ENCODE measurements at places on chromosomes 7 and 10.

GRCh38 chr7:126940723-126941307, 311.9 kb downstream of the GRM8 start:
- DNase-seq = no peak

DNA sequence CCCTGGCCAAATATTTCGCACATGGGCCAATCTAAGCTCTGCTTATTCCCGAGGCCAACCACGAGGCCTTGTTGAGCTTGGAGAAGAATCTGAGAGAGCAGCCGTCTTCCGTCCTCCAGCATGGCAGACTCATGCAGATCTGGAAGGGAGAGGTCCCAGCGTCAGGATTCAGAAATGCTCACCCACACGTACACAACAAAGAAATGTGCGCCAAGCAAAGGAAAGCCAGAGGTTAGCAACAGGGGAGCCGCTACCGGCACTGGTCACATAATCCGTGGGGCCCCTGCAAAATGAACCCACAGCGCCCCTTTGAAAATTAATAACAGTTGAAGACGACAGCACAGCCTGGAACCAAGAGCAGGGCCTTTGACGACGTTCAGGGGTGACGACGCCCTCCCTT, 25.4 kb upstream of the PRKAG2 start:
- no peak for DNase-seq

- DNase-seq = no peak
Measured at GRCh38 chr10:103429647-103430046, 22.5 kb downstream of the CALHM2 start.

- DNase-seq = no peak
Measured at GRCh38 chr10:49213211-49213610, 25.0 kb upstream of the TMEM273 start.

DNA sequence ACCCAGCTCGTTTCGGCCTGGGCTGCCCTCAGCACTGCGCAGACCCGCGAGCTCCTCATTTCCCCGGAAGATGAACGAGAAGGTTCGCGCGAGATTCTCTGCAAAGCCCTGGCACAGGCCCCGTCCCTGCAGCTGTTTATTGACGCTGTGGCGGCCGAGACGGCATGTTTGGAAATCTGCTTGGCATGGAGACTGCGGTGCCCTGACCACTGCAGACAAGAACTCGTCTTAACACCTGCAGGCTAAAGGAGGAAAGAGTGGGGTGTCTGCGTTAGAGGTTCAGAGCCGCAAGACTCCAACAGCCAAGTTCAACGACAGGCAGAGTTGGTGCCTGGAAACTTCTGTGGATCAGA, 125.6 kb downstream of the DNAJB6 start:
- DNase-seq = no peak

DNA sequence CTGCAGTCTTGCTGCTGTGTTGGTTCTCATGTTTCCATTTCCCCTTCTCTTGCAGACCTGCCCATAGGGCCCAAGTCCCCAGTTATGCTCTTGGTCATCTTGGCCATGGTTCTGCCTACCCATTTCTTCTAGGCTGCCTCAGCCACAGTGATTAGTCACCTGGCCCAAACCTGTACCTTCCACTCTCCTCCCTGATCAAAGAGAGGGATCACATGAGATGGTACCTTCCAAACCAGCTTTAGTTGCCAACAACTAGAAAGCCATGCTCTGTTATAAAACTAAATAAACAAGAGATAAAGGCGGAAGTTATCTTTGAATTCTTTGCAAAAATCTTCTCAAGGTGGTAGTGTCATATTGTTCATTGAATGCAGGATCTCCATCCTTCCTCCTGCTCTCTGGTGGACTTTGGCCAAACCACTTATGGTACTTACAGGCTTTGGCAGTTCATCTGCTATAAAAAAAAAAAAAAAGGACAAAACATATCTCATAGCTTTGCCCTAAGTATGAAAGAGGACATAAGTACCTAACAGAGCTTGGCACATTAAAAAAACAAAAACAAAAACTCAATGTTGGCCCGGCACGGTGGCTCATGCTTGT, 25.8 kb downstream of the TACC2 start:
- DNase-seq = no peak

GRCh38 chr7:1927937-1928644, 258.0 kb downstream of the ELFN1 start:
- no peak for DNase-seq

DNA sequence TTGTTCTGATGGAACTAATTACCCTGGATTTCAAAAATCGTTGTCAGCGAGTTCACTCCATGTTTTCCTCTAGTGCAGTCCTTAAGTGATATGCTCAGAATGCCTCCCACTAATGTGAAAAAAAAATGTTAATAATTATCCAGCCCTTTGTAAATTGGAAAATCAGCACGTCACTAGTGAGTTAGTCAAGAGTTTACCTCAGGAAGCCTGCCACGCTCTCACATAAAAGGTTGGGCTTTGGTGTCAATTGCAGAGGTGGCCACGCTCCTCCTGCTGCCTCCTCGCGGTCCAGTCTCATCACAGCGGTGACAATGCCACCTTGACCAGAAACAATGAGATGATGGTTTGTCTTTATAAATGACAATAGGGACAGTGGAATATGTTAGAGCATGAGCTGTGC, 22.5 kb downstream of the UPP1 start:
- DNase-seq = no peak

GRCh38 chr10:129491123-129491734, 24.2 kb downstream of the MGMT start:
- peak; percentile 18 for DNase-seq

GRCh38 chr10:96211764-96212163, 59.6 kb downstream of the BLNK start:
- DNase-seq = peak; percentile 44

DNA sequence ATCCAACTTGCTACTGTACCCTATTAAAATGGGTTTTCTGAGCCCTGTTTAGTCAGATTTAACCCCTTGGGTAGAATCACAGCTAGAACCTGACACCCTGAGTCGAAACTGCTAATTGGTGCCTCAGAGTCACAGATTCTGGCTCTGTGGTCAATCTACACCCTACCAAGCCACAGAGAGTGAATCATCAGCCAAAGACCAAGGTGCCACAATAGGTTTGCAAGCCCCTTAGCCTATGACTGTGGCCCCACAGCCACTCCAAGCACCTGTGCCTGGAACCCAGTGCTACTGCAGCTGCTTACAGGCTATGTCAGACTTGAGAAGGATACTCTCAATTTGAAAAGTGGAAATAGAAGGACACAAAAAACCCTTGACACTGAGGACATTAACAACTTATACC, 202.8 kb upstream of the KCND2 start:
- no peak for DNase-seq

GRCh38 chr7:128810473-128810872, 18.7 kb downstream of the CCDC136 start:
- no peak for DNase-seq

- DNase-seq = no peak
Measured at GRCh38 chr10:36464291-36464690, 661.1 kb upstream of the ANKRD30A start.

- peak; percentile 77 for DNase-seq
Measured at GRCh38 chr10:23368816-23369640, 24.4 kb upstream of the C10orf67 start.

DNA sequence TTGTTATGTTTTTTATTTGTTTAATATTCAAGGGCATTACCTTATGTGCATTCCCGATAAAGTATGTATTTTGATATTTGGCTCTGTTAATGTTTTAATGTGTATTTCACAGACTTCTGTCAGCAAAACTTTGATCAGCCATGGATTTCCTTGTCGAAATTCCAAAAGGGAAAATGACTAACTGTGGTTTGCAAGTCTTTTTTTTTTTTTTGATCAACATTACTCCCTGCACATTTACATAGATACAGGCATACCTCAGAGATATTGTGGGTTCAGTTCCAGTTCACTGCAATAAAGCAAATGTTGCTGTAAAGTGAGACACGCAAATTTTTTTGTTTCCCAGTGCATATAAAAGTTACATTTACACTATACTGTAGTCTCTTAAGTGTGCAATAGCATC, 351.9 kb downstream of the CXCL12 start:
- DNase-seq = no peak

DNA sequence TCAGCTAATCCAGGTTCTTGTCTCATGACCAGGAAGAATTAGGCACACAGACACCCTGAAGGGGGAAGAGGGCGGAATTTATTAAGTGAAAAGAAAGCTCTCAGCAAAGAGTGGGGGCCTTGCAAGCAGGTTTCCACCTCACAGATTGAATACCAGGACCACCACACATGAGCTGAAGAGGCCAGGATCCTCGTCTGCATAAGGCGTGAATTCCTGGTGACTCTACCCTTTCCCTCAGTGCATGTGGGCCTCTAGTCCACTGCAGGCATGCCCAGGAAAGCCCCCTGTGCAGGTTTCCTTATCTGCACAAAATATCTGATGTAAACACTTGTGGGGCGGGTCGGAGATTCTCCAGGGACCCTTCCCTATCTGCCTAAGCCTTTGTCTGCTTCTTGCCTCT, 782.1 kb upstream of the LRRN3 start:
- no peak for DNase-seq

GRCh38 chr7:75712517-75713361, 26.0 kb downstream of the HIP1 start:
- no peak for DNase-seq

DNA sequence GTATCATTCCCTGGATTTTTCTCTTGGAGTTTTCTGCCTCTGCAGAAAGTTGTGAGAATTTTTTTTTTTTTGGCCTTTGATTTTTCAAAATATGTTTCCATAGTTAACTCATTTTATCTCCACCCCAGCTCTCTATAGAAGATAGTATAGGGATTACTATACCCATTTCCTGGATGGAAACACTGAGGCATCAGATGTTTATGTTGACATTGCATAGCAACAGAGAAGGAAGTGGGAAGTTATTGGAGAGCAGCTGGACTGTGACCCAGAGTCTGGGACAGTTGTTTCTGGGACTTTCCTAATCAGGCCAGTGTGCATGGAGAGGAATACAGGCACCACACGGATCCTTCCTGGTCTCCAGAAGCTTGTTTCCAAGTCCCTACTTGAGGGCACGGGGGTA, 158.0 kb downstream of the CDH23 start:
- DNase-seq = peak; percentile 12

DNA sequence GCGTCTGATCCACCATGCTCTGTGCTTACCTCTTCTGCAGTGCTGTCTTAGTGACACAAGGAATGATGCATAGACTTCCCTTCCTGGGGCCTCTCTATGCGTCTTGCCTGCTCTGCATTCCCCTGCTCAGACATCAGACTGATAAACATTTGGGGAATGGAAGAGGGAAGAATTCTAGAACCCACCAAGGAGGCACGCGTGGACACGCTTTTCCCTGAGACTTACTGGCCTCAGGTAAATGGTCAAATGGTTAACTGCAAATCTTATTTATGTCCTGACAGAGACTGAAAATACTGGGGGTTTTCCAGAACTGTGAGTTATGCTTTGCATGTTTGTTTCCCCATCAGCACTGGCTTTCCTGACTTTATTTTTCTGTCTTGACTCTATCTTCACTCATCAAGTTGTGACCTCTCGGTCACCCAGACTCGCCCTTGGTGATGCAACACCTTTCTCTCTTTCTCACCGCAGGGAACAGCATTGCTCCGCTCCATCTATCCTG, 285.9 kb upstream of the FZD8 start:
- no peak for DNase-seq

GRCh38 chr10:55274367-55274766, 473.3 kb upstream of the PCDH15 start:
- DNase-seq = no peak

GRCh38 chr10:2117641-2118040, 380.3 kb upstream of the ADARB2 start:
- DNase-seq = no peak

DNA sequence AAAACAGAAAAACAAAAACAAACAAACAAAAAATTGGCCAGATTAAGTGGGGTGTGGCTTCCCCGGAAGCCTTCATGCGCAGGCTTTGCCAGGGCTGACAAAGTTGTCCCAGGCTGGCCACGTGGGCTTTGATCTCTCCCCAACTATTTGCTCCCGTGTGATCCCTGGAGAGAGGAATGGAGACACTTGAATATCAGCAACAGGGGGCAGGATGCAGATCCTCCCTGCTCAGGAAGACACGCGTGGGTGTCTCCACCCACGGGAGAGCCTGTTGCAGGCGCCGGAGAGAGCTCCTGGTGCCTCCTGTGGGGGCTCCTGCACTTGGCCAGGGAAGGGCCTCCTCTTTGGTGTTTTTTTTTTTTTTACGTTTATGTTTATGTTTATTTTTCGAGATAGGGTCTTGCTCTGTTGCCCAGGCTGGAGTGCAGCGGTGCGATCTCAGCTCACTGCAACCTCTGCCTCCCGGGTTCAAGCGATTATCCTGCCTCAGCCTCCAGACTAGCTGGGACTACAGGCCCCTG, 19.0 kb downstream of the TRIM56 start:
- DNase-seq = no peak

DNA sequence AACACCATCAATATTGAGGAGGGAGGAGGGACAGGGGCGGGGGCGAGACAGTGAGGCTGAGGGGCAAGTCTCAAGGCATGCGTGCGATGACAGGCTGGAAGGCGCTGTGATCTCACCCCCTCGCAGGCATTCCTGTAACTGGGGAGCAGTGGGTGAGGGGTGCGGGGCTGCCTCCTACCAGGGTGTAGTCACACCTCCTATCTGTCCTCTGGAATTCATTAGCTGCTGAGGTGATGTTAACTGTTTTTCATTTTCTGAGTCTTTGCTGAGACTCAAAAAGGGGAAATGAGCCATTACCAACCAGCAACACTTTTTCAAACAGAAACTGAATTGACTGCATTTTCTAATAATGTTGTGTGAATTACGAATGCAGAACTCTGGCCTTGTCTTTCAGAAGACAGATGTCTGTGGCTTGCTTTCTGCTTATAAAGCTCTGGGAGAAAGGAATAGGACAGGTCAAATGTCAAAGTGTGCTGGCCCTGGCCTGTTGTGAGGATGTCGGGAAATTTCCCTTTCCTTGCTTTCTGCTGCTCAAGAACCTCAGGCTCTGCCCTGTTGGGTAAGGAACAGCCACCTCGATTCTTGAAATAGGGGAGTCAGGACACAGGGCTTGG, 23.7 kb upstream of the CDH23 start:
- DNase-seq = peak; percentile 83

DNA sequence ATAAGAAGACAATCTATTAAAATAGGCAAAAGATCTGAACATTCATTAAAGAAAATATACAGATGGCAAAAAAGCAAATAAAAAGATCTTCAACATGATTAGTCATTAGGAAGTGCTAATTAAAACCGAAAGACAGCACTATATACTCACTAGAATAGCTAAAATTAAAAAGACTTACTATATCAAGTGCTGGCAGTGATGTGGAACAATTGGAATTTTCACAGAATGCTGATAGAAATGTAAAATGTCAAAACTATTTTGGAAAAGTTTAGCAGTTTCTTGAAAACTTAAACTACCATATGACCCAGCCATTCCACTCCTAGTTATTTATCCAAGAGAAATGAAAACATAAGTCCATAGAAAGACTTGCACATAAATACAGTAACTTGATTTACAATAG, 25.0 kb upstream of the TLL2 start:
- DNase-seq = no peak

All from MV-4-11 (cell line).